AG09309 (cell line): ENCODE measurements at places on chromosomes 5 and 9.

GRCh38 chr9:129822898-129823541, 916 bp downstream of the TOR1A start:
- no peak for DNase-seq

DNA sequence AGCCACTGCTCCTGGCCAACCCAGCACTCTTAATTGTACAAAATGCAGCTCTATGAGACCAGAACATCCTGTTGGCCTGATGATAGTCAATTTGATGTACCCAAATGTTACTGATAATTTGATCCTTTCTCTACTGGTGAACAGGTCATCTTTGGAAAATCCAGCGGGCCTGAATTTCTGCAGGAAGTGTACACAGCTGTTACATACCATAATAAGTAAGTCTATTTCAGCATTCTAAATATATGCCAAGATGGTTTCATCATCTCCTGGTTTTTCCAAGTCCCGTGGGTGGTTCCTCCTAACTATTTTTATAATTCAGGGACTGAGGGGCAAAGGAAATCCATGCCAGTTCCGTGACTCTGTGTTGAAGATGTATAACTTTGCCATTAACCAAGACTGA, 155.4 kb downstream of the DOCK8 start:
- DNase-seq, result no peak

- DNase-seq, result no peak
Measured at GRCh38 chr9:113307396-113307975, 4.3 kb upstream of the RNF183 start.

DNA sequence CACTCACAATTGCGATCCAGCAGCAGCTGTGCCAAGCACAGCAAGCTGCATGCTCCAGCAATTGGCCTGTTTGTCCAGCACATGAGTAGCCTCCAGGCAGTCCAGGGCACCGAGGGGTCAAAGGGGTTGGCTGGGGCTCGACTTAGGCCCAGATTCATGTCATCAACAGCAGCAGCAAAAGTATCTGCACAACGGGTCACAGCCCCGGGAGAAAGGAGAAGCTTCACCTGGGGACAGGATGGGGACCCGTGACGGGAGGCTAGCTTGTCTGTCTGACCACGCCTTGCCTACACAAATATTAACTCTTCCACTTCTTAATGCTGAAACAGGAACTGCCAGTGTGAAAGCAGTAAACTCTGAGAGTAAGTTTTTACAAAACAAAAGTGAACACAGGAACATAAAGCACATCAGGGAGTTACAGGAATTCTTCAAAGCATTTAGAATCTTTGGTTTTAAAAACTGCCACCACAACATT, 191.2 kb downstream of the PIK3R1 start:
- no peak for DNase-seq

DNA sequence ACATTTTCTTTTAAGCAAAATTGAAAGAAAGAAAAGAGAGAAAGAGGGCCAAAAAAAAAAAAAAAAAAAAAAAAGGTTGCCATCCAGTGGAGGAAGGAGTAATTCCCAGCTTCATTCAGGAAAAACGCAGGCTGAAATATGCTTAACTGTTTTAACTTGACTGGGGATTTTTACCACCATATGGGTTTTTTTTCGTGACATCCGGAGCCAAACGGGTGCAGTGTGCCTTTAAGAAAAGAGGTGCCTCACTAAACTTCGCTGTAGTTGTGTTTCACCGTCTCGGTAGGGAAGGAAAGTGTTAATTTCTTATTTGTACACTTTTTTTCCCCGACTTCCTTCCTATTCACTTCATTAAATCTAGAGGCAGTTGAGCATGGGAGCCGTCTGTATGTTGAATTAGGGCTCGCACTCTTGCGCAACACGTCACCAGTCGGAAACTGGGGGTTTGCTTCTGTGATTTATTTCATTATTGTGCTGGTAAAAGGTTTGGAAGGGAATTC, 143.0 kb downstream of the SMARCA2 start:
- no peak for DNase-seq

GRCh38 chr5:146797658-146798057, 80.9 kb downstream of the PPP2R2B start:
- no peak for DNase-seq

GRCh38 chr5:164181604-164182003, 676.2 kb downstream of the MAT2B start:
- DNase-seq, result no peak

- no peak for DNase-seq
Measured at GRCh38 chr5:16140944-16141343, 38.6 kb downstream of the MARCHF11 start.

DNA sequence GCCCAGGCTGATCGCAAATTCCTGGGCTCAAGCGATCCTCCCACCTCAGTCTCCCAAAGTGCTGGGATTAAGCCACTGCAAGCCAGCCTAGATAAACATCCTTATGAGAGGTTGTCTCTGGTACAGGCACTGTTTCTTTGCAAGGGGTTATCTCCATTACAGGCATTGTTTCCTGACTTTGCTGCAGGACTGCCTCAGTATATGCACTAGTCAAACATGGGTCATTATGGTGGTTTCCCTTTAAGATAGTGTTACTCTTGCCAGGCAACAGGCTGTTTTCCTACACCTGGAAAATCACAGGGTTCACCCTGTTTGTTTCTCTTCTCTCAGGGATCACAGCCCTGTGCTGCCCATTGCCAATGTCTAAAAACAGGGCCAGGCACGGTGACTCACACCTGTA, 7.8 kb upstream of the CLTB start:
- no peak for DNase-seq

DNA sequence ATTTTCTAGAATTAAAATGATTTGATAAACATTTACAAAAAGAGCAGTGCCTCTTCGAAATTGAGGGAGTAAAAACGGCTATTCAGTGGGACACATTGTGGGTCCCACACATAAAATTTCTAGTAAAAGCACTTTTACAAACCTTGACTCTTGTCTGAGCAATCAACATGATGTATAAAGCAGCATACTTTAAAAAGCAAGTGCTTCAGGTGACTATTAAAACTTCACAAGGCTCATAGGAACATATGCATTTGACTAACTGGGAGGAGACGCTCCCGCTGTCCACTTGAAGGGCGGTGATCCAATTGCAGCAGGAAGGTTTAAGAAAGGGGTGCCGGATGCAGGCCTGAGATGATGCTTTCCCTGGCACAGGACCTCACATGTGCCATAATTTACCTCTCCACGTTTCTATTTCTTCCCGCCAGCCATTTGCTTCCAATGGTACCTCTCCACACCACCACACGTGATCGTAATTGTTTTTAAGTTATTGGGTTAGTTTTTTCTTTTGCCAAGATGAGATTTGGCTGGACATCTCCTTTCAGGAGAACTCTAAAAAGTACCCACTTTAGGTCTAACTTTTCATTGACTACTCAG, 1.8 kb downstream of the MCTP1 start:
- no peak for DNase-seq

GRCh38 chr9:89502038-89502601, 4.2 kb upstream of the SEMA4D start:
- DNase-seq, result no peak
